ENCODE measurements at places on chromosomes 7 and 10. TPM values are rescaled to one million over a fixed set of nuclear protein-coding genes. Genes with fewer than 3 reads are reported as not detected.
A peak's percentile ranks its signal among the peaks of the same experiment; 100 is the strongest.

DNA sequence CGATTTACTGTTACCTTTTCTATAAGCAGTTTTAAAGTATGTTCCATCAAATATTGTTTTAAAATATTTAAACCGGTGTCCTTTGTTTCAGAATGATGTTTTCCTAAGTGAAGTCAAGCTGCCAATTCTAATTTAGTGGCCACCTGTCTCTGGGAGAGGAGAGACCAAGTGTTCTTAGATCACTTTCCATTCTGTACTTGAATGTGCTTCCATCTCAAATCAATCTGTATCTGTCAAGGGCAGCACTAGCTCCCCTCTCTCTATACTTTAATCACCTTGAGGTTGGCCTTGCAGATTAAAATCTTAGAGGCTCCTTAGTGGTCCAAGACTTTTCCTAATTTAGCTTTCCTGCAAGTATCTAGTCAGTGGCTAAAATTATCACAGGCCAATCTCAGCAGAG lies 49.6 kb downstream of the LGI1 start:
- no peak for DNase-seq

DNA sequence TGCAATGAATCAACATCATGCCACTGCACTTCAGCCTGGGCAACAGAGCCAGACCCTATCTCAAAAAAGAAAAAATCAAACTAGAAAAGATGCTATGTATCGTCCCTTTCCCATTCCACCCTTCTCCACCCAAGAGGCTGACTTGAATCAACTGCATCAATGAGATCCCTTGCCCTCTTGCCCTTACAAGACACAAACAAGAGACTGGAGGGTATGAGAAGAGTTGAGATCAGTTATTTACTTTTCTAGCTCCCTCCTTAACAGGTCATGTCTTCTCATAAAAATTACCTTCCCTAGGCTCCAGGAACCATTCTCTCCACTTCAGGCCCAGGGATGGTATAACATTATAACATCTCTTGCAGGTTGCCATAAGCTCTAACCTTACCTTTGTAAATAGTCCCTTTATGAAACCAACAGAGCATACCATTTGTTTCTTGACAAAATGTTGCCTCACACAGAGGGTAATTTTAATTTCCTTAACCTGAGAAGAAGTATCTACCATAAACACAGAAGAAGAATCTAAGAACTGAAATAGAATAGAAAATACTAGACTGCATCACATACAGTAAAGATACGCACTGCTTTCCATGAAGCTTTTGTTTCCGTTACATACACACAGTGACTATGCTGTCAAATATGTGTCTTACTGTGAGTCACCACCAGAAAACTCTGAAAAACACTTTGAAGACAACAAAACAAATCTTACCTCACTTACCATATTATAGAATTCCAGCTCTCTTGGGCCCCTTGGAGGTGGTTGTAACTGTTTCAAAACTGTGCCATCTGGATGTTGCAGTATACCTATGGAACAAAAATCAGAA lies 30.5 kb downstream of the IPMK start:
- no peak for DNase-seq

Gene ZP3
- 0.73 TPM for total RNA-seq

DNA sequence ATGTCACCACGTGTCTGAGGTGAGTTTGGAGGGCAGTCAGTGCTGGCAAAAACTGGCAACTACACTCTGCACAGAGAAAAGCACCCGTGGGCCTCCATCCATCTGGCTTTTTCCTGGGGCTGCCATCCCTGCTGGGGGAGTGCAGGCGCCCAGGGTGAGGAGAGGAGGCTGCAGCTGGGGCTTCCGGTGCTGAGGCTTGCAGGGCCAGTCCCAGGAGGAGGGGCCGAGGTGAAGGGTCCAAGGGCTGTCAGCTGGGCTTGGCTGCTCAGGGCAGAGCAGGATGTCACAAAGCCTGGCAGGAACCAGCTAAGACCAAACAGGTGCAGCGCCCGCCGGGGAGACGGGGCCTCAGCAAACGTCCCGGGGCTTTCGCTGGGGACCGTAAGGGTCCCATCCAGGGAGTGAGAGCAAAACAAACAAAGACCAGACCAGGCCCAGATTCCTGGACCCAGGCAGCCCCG lies 77.2 kb downstream of the CFAP46 start:
- DNase-seq: peak; percentile 16

Gene CALHM3
- not detected for total RNA-seq

DNA sequence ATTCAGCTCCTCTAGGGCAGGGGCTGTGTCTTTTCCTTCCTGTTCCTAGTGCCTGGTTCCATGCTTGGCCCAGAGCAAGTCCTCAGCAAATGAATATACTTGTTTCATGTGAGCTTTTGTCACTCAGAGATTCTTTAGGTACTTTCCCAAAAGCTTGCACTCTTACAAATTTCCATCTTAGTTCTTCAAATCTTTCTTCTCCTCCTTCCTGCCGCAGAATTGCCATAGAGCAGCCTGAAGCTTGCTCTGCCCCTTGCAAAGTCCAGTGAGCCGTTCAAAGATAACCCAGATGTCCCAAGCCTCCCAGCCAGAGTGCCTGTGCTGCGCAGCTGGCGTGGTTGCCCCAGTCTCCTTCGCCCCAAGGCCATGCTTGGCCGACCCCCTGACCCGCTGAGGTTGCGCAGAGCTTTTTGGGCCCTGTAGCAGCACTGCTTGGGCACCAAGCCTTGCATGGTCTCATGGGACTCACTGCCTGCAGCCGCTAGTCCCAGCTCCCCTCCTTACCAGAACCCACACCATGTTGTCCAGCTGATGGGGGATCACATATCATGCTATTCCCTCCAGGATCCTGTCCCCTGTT lies 20.7 kb downstream of the CHST3 start:
- no peak for DNase-seq

GRCh38 chr7:95330204-95330960 lies 6.0 kb upstream of the PON1 start:
- DNase-seq: no peak

GRCh38 chr7:86939197-86939814 lies 120.1 kb downstream of the ELAPOR2 start:
- DNase-seq: no peak

GRCh38 chr7:13062631-13063030 lies 375.2 kb downstream of the ARL4A start:
- no peak for DNase-seq

DNA sequence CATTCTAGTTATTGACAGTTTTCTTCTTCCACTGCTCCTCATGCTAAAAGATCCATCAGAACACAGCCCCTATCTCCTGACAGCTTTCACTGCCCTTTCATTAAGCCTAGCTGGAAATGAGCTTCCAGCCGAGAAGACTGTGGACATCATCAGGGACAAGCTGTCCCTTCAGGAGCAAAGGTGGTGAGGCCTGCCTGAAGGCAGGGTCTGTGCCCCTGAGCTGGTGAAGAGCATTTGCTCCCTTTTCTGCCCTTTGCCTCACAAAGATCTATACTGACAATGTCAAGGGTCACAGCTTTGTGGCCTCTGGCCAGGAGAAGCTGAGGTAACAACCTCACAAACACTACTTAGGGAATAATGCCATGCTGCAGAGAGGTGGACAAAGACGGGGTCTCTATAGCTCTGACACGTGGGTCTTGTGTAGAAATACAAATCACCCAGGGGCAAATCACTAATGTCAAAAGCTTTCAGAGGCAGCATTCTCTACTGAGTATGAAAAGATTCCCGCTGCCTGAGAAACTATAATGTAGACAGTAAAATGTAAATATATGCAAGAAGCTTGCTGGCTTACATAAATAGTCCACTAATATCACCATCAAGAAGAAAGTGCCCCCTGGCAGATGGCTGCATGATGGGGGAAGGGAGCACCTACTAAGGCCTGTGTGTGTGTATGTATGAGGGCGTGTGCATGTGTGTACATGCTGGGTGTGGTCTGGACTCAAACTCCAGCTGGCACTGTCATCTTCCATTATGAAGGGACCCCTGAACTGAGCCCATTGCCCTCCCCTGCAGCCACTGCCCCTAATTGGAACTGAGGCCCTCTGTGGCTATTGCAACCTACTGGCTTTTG lies 55.8 kb downstream of the HBP1 start:
- no peak for DNase-seq

- peak; percentile 79 for DNase-seq
These were observed 157.2 kb upstream of the TNRC18 start for GRCh38 chr7:5580714-5581395.

GRCh38 chr10:85995791-85996190 lies 370.8 kb downstream of the GRID1 start:
- no peak for DNase-seq

Measured in ovary (tissue), 10 donors.